Activated CD8-positive, alpha-beta memory T cell treated with anti-CD3 and anti-CD28 coated beads for 1 hour (primary cell): ENCODE measurements at places on chromosomes 5 and 9.

DNA sequence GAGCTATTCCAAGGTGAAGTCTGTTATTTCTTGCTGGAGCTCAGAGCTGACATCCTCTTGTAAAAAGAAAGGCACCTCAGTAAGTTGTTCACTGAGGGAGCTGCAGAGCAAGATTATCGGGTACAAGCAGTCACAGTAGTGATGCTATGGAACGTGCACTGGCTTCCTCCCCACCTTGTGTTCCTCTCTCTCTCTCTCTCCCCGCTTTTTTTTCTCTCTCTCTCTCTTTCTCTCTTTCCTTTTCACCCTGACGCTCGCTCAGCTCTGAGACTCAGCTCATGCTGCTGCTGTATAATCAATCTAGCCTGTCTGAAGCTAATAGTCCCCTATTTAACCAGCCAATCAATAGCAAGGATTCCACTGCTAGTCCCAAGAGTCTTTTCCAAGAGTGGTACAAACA lies 587.6 kb upstream of the CDH18 start:
- no peak for DNase-seq

DNA sequence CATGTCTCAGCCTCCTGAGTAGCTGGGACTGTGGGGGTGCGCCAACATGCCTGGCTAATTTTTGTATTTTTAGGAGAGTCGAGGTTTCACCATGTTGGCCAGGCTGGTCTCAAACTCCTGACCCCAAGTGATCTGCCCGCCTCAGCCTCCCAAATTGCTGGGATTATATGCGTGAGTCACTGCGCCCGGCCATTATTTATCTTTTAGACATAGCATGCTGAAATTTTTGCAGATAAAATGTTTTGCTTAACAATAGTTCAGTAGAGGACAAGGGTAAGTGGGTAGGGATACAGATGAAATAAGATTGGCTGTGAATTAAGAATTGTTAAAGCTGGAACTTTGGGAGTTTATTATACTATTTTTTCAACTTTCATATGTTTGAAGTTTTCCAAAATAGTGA lies 150.8 kb upstream of the GRHPR start:
- no peak for DNase-seq

GRCh38 chr5:10524376-10525123 lies 39.3 kb upstream of the ANKRD33B start:
- DNase-seq = no peak

GRCh38 chr9:132833550-132834121 lies 44.4 kb downstream of the AK8 start:
- DNase-seq = no peak

GRCh38 chr5:41510176-41510831 lies at the start of gene PLCXD3:
Gene PLCXD3, minus strand, starts transcription at chr5:41510601. Its CDS starts 75 bp downstream, at chr5:41510526.
- DNase-seq = no peak

GRCh38 chr5:74342948-74343682 lies 297.4 kb downstream of the ENC1 start:
- DNase-seq = no peak

GRCh38 chr5:143322176-143322575 lies 81.3 kb downstream of the NR3C1 start:
- DNase-seq = no peak

- no peak for DNase-seq
These were observed 4.4 kb downstream of the SLIT3 start for GRCh38 chr5:169296419-169297143.

DNA sequence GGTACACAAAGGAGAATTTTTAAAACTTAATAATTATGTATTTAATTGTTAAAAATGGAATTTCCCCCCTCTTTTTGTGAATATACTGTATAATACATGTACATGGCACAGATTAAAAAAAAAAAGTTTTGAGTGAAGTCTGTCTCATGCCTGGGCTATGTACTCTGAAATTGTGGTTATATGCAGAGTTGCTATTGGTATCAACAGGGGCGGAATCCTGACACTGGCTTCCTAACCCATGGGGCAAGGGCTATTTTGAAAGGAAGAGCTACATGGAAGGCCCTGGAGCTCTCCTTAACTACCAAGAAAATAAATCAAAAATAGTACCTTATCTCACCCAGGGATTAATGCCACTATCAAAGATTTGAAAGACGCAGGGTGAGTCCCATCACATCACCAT lies 865 bp upstream of the FAM193B start:
- DNase-seq = no peak

GRCh38 chr9:116493183-116493860 lies 193.8 kb upstream of the TRIM32 start:
- DNase-seq = no peak

GRCh38 chr5:164013077-164013670 lies 507.8 kb downstream of the MAT2B start:
- no peak for DNase-seq

DNA sequence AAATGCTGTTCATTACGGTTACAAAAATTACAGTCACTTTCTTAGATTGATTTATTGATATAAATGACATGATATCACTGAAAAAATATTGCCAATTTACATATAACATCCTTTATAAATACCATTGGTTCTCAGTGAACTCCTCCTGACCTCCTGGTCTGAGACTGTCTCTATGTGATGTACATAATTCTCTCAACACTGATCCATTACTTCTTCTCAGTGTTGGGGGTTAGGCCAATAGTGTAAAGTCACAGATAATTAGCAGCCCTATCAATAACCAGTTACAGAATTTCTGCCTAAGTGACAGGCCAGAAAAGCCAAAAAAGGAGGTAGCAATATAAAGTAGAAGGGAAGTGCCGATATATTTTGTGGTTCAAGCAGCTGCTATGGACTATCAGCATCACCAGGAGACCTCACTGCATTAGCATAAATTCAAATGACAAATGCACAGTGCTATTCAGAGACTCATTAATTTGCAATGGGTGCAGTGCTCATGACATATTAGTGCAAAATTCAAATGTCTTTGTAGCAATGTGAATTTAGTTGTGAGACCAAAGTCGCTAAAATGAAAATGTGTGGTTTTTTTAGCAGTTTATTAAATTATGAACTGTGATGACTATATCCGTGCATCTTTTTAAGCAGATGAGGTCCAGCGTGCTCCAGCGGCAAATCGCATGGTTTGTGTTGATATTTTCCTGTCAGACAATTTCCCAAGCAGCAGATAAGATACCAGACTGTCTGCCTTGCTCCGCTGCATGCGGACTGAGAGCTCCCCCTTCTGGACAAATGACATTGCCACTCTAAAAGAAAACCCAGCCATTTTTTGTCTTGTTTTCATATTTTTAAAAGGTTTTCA lies 144.6 kb downstream of the CETN3 start:
- DNase-seq = peak; percentile 8

- no peak for DNase-seq
These were observed 351.5 kb downstream of the MED10 start for GRCh38 chr5:6026766-6027406.

GRCh38 chr5:134079748-134080581 lies 34.5 kb upstream of the TCF7 start:
- peak; percentile 57 for DNase-seq

DNA sequence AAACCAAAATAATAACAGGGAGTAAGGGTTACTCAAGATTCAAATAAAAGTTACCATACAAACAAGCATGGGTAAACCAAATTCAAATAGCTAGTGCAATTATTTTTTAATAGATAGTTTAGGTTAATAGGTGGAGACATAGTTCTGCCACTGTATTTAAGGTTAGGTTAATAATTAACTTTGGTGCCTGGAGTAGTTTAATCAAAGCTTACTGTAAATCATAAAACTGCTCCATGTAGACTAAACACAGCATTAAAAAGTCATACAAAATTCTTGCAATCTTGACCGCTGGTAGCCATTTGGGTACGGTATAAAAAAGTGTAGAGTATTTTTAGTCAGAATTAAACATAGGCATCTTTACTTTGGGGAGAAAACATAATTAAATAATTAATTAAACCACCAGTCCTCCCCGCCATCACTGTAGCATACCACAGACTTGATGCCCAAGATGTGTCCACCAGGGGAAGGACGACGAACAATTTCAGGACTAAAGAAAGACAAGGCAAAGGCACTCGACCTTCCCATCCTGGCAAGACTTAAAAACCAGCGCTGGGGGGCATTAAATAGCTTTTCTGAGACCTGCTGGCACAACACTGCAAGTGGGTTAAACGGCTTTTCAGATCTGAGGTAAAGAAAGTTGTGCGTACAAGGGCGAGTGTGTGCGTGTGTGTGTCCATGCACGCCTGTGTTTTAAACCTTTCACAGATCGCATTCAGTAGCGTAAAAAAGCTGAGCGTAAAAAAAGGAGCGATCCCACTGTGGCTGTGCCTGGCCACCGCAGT lies 2.9 kb downstream of the SEMA6A start:
- no peak for DNase-seq

DNA sequence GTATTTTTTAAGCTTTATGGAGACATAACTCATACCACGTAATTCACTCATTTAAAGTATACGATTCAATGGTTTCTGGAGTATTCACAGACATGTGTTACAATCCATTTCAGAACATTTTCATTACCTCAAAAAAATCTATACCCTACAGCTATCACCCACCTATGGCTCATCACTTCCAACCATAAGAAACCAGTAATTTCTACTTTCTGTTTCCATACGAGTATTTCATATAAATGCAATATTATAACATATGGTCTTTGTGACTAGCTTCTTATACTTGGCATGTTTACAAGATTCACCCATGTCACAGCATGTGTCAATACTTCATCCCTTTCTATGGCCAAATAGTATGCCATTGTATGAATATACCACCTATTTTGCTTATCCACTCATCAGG lies 18.8 kb downstream of the UBQLN1 start:
- no peak for DNase-seq

- no peak for DNase-seq
These were observed 90.0 kb upstream of the HMHB1 start for GRCh38 chr5:143721925-143722324.

- peak; percentile 11 for DNase-seq
These were observed 32.5 kb downstream of the FAM240B start for GRCh38 chr9:38687389-38687842.

- DNase-seq = no peak
These were observed 93.9 kb downstream of the DAB2IP start for GRCh38 chr9:121745396-121745695.

DNA sequence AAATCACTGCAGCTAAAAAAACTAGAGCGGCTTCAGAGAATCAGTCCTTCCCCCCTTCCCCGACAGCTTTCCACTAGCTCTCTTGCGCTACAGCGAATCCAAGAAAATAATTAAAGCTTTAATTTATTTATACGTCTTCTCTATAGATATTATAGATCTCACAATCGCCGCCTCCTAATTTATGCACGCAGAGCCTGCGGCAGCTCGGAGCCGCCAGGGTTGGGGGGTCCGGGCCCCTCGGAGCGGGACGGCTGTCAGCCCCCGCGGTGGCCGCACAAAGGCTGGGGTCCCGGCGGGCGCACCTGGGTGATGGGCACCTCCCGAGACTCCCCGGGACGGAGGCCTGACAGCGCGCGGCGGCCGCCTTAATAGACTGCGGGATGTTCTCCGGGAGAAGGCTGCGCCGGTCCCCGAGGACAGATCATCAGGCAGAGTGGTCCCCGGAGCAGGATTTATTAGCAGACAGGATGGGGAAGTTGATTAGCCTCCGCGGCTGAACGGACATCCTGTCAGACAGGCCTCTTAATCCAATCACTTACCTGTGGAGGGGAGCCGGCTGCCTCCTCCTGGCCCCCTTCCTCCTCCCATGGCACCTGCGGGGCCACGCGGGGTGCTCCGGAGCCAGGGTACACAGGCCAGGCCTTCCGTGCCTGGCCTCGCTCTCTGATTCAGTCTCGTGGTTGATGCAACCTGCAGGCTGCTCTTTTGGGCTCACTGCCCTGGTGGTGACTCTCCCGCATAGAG lies 166.8 kb downstream of the MELK start:
- DNase-seq = no peak

DNA sequence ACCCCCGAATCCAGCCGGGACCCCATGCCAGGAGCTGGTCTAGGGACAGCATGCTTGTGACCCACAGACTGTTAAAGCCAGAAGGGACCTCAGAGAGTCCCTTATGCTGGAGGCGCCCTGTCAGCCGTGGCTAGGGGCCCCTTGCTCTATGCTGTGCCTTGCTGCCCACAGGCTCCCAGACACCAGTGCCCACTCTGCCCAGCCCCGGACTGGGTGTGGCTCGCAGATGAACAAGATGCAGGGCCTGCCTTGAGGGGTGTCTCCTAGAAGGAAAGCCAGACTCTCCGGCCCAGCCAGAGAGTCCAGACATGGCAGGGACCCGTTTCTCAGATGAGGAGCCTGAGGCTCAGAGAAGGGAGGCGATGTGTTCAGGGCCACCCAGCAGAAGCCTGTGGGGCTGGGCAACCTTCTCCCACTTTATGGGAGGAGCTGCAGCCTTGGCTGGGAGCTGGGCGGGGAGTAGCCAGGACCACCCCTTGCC lies 85.7 kb downstream of the LMX1B start:
- DNase-seq = no peak

DNA sequence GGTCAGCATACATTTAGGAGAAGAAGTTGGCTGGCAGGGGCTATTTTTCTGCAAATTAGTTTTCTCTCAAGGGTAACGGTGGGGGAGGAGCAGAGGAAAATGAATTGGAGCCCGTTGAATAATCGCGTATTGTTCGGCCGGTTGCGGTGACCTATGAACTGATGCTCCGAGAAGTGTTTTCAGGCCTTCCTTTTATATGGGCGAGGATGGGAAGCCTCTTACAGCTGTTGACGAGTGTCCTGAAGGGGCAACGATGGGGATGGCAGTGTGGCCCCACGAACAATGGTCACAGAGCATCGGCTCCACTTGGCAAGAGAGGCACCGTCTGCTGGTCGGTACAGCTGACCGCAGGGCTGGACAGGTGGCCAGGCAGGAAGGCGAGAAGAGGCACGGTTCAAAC lies 400.7 kb downstream of the ZSWIM6 start:
- no peak for DNase-seq

DNA sequence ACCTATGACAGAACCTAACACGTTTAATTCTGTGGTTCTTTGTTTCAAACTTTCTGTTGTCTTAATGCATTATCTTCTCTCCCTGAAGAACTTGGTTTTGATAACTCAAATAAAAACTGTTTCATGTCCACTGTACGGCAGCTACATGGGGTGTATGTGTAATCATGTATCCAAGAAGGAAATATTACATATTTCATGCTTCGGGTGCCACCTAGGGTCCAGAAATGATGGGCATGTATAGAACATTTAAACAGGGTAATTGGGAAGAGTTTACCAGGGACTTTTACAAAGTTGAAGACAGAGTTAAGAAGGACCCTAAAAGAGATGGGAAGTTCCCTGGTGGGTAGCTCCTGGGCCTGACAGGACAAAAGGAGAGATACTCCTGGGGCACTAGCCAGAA lies 291.3 kb downstream of the FBXL7 start:
- no peak for DNase-seq

DNA sequence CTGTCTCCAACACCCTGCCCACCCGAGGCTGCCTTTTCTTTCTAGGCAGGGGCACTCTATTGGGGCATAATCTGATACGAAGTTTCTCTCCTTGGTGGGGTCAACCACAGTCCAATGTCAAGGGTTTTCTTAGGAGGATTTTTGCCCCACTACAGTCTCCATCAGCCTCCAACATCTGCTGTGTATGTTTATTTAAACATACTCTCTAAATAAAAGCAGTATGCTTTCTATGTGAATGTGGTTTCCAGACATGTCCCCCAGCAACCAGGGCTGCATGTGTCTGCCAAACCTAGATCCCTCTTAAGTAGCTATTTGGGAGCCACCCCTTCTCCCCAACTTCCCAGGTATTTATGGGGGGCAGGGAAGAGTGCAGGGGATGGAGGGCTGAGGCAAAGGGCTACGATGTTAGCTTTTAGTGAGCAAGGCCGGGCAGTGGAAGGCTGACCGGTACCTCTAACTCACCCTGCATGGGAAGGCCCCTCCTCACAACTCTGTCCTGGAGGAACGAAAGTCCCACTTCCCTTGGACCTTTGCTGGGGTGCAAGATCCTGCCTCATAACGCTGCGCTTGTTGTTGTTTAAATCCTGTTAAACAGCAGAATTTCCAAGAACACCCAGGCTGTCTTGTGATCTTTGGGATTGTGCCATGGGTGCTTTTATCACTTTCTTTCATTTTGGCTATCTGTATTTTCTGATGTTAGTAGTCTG lies 75.4 kb downstream of the NREP start:
- no peak for DNase-seq
